A549 treated with CORT108297 at 1 μM for 4 hours (cell line): ENCODE measurements at places on chromosomes 5 and 9. TPM values are rescaled to one million over a fixed set of nuclear protein-coding genes. Genes with fewer than 3 reads are reported as not detected.

The TTC16 gene
- total RNA-seq, result 0.02 to 0.05 TPM in 2 of 5 replicates, not detected in the others

The PDE6A gene
- 0.13 to 0.21 TPM (median 0.13 TPM) in 5 replicates for total RNA-seq

The CNTFR gene
- 0.07 to 0.13 TPM (median 0.11 TPM) in 5 replicates for total RNA-seq

The CCT5 gene
- 487 to 806 TPM (median 519 TPM) in 5 replicates for total RNA-seq

The EIF4EBP3 gene
- 0.44 to 2.1 TPM (median 1.7 TPM) in 5 replicates for total RNA-seq

The ACSL6 gene
- 0.03 to 0.17 TPM (median 0.12 TPM) in 4 of 5 replicates, not detected in the other for total RNA-seq

The VPS13A gene
- total RNA-seq, result 8.2 to 12.7 TPM (median 11.7 TPM) in 5 replicates

The NUTM2F gene
- not detected in 5 replicates for total RNA-seq

The MRPL22 gene
- 41.7 to 59.2 TPM (median 58.0 TPM) in 5 replicates for total RNA-seq

The INSYN2B gene
- total RNA-seq, result 0.44 to 0.81 TPM (median 0.65 TPM) in 5 replicates

The SLC34A3 gene
- total RNA-seq, result 0.07 to 0.14 TPM (median 0.10 TPM) in 4 of 5 replicates, not detected in the other
